Activated CD4-positive, alpha-beta T cell treated with anti-CD3 and anti-CD28 coated beads, Interleukin-2, amount 50 U/mL, for 24 hours (primary cell): ENCODE measurements at places on chromosomes 4 and X.

- DNase-seq, result no peak
Measured at GRCh38 chrX:149490100-149490499, 15.0 kb downstream of the IDS start.

GRCh38 chr4:7770224-7771050 is 169.2 kb downstream of the AFAP1 start:
- no peak for DNase-seq

DNA sequence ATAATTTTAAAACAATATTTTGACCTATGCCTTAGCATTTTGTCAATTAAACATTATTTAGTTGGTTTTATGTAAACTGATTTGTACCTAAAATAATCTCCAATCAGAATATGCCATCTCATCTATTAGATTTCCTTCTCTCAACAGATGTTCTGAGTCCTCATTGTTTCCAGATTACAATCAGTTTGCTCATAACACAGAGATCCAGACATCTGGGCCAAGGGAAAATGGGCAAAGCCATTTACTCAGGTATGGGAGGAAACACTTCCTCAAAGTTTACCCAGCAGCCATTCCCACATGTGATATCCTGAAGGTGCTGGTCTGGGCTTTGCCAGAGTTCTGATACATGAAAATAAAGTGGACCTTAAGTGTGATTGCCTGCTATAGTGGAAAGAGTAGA is 217.9 kb upstream of the GPC4 start:
- DNase-seq, result no peak

GRCh38 chr4:177555007-177555574 is 112.9 kb upstream of the AGA start:
- DNase-seq, result no peak

DNA sequence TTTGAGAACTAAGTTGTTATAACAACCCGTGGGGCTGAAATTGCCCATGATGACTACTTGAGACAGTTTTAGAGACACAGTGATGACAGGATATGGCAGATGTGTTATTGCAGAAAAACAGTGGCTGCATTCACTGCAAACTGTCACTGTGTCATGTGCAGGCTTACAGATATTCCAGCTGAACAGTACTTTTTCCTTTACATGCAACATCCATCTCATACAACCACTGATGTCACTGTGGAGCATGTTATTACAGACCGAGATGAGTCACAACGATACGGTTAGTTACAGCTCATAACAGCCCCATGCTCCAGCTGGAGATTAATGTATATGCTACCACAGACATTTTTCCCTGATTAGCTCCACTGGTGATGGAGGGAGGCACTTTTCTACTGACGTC is 207.4 kb downstream of the TMA16 start:
- no peak for DNase-seq

GRCh38 chr4:174005422-174005821 is 278.0 kb downstream of the FBXO8 start:
- DNase-seq, result no peak

DNA sequence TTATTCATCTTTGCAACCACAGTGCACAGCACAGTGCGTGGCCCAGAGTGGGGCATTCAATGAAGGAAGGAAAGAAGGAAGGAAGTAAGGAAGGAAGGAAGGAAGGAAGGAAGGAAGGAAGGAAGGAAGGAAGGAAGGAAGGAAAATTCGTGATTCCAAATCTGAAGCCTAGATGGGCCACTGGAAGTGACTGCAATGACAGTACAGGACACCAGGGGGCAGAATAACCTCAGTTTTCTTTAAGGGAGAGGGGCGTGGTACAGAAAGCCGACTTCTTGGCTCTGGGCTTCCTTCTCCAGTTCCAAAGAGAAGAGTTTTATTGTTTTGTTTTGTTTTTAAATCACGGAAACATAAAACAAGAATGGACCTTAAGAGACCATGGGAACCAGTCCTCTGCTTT is 47.8 kb downstream of the APLN start:
- peak; percentile 34 for DNase-seq

DNA sequence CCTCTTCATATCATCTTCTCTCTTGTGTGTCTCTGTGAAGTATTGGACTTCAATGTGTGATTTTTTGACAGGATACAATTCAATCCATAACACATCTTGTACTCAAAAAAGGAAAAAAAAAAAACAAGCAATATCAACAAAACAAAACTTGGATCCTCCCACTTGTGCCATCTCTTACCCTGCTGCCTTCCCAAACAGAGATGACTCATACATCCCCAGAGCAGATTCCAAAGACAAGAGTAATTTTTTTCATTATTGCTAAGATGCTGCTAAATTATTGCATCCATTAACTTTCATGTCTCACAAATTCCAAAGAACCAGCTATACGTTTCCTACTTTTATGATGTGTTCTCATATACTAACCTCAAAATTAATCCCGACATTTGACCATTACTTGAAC is 479.2 kb downstream of the GBA3 start:
- DNase-seq, result no peak

- no peak for DNase-seq
Measured at GRCh38 chrX:17104433-17104832, 158.0 kb downstream of the REPS2 start.

DNA sequence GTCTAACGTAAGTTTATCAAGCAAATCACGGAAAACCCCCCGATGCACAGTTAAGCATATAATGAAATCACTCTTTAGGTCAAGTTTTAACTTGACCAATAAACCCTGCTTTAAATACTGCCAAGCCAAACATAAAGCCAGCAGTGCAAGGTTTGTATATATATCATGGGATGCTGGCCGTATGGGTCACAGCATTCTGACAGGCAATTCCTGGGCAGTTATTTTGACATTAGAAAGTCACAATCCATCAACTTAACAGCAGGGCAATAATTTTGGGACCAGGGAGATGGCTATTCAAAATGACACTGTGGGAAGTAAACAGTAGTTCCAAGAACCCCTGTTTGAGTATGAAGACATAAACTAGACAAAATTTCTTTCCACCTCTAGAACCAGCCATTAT is 116.9 kb downstream of the ZNF827 start:
- no peak for DNase-seq

- DNase-seq, result no peak
Measured at GRCh38 chrX:68098431-68098830, 334.9 kb downstream of the OPHN1 start.
